ENCODE measurements at places on chromosomes 5 and 9. TPM values are rescaled to one million over a fixed set of nuclear protein-coding genes. Genes with fewer than 3 reads are reported as not detected.

Gene DMGDH
- 0.50 TPM for total RNA-seq

Gene TMEM171
- 2.1 TPM for total RNA-seq

Gene ARRDC1
- total RNA-seq = 25.7 TPM

Gene EFNA5
- total RNA-seq = 53.3 TPM

Gene TICAM2
- total RNA-seq = 0.63 TPM

Gene MARCOL
- not detected for total RNA-seq

Gene MROH2B
- not detected for total RNA-seq

Gene CHSY3
- 2.6 TPM for total RNA-seq

Gene PCDHA1
- 0.13 TPM for total RNA-seq

Gene PPIC
- total RNA-seq = 44.2 TPM

Gene OCLN
- 1.3 TPM for total RNA-seq

Gene STPG3
- total RNA-seq = not detected

Gene CCDC112
- total RNA-seq = 5.0 TPM

Gene C6
- total RNA-seq = not detected

Gene DOCK2
- 0.16 TPM for total RNA-seq

Gene NRARP
- 28.1 TPM for total RNA-seq

Gene TXNDC8
- not detected for total RNA-seq

Gene DAB2
- total RNA-seq = 43.9 TPM

Gene PPP1R26
- 11.5 TPM for total RNA-seq

Gene ADRB2
- 9.4 TPM for total RNA-seq

Gene LCN1
- total RNA-seq = not detected

Gene SLC6A3
- not detected for total RNA-seq

Gene EQTN
- total RNA-seq = not detected

Gene MEGF10
- 0.16 TPM for total RNA-seq

Gene CDKN2B-AS1
- total RNA-seq = 1.9 TPM

Gene STX17
- total RNA-seq = 10.0 TPM

Gene SLC45A2
- not detected for total RNA-seq

Gene DBH
- not detected for total RNA-seq

Gene ANKRD34B
- total RNA-seq = not detected

Gene NUTM2F
- total RNA-seq = not detected

Gene ROR2
- total RNA-seq = not detected

Gene PLAC8L1
- total RNA-seq = not detected

Gene GALNT12
- 0.32 TPM for total RNA-seq

Gene RIMOC1
- 7.8 TPM for total RNA-seq

Gene RANBP3L
- total RNA-seq = not detected

Gene CERCAM
- total RNA-seq = 9.6 TPM

Gene TIMD4
- total RNA-seq = not detected

Gene SH3RF2
- 0.88 TPM for total RNA-seq

Gene ZNF79
- 11.7 TPM for total RNA-seq

Gene IL33
- 17.5 TPM for total RNA-seq

Gene IL31RA
- 0.06 TPM for total RNA-seq

Gene TPPP
- 0.19 TPM for total RNA-seq

Gene PCDHB13
- total RNA-seq = 3.3 TPM

Gene SPARC
- 760 TPM for total RNA-seq

Gene GNAQ
- total RNA-seq = 29.3 TPM

Gene GRIA1
- total RNA-seq = not detected

Gene SIT1
- total RNA-seq = not detected

Gene CNTLN
- 6.6 TPM for total RNA-seq

Gene GRXCR2
- total RNA-seq = not detected

Gene ARSI
- total RNA-seq = 0.16 TPM

Gene CCDC171
- 1.1 TPM for total RNA-seq

Gene PSD2
- not detected for total RNA-seq

All from bladder microvascular endothelial cell (primary cell).